ENCODE measurements at places on chromosomes 3 and 15. TPM values are rescaled to one million over a fixed set of nuclear protein-coding genes. Genes with fewer than 3 reads are reported as not detected.

UACA gene
- total RNA-seq = 2.2 TPM

EFL1 gene
- 25.9 TPM for total RNA-seq

TICRR gene
- total RNA-seq = 36.9 TPM

RHCG gene
- total RNA-seq = not detected

TAGLN3 gene
- not detected for total RNA-seq

ADAMTS7 gene
- total RNA-seq = not detected

DNAJA4 gene
- 29.7 TPM for total RNA-seq

- no peak for DNase-seq
Measured at GRCh38 chr3:195836476-195837135, 24.9 kb upstream of the MUC4 start.

- no peak for DNase-seq
Measured at GRCh38 chr3:197178998-197179397, 119.4 kb downstream of the DLG1 start.

- DNase-seq = no peak
Measured at GRCh38 chr15:92667970-92668485, 12.5 kb upstream of the FAM174B start.

DNA sequence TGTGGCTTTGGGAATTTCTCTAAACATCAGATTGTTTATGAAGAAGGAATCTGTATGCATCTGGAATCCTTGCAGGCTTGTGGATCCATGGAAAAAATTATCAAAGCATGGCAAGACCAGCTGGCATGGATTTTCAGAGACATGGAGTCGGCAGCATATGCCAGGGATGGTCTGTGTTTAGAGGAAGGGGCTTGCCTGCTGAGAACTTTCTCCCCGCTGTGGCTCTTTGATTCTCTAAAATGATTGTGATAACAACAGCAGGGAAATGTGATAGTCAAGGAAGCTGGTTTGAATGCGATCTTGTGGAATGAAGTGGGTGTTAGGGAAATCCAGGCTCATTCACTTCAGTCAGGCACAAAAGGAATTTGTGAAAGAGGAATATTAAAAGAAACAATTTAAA lies 245.7 kb upstream of the THRB start:
- no peak for DNase-seq

DNA sequence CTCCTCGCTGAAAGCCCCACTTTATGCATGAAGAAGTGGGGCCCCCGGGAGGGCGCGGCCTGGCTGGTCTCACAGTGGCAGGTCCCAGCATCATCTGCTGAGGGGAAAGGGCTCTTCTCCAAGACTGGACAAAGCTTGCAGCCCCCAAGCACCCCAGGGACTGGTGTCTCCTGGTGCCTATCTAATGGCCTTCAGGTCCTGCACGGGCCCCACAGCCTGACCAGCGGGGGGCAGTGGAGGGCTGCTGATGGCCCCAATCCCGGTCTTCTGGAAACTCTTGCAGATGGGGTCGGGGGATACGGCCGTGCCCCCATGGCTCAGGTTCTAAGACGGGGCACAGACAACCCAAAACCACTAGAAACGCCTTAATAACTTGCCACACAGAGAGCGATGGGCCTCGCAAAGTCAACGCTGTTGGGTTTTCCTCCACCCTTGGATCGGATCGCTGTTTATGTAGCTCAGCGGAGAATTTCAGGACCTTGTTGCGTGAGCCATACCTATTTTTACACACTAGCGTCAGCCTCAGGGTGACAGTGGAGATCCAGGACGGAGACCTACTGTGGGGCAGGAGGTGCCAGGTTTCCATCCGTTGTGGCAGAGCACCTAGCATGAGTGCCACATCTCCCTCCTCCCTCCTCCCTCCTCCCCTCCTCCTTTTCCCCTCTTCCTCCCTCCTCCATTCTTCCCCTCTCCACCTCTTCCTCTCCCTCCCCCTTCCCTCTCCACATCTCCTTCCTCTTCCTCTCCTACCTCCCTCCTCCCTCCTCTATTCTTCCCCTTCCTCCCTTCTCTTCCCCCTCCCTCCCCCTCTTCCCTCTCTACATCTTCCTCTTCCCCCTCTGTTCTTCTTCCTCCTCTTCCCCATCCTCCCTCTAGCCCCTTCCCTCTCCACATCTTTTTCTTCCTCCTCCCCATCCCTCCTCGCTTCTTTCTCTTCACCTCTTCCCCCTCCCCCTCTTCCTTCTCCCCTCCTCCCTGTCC lies 79.3 kb upstream of the ALDH1L1 start:
- no peak for DNase-seq

DNA sequence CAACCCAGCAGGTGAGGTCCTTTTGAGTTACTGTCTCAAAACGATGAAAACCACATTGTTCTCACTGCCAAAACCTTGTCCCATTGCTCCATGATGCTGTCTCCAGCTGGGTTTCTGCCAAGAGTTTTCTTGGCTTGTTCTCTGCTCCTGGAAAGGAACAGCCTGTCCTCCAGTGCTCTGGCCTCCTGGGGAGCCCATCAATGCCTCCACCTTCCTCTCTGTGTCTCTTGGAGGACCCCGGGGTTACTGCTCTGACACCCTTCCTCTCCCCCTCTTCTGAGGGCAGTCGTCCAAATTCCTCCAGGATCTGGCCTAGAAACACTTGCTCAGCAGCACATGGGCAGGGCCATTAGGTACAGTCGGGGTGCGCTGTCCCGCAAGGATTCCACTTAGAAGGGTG lies 63.9 kb upstream of the RGMA start:
- DNase-seq = no peak

- DNase-seq = no peak
Measured at GRCh38 chr3:173138026-173138425, 3.0 kb downstream of the SPATA16 start.

DNA sequence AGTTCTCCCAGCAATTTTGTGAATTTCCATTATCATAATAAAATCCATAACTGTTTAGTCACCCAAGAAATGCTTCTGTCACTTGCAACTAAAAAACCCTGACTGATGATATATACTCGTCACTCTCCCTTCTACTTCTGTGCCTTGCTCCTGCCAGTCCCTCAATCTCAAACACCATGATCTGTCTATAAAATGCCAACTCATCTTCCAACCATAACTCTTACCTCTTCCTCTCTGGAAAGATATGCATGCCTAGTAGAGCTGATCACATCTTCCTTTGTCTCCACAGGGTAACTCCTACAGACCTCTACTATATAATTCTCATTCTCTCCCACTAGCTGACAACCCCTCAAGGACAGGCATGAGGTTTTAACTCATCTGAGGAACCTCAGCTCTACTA lies 5.2 kb upstream of the VEPH1 start:
- DNase-seq = no peak

GRCh38 chr3:63961891-63962290 lies 49.7 kb upstream of the SCAANT1 start:
- DNase-seq = no peak

- no peak for DNase-seq
Measured at GRCh38 chr15:62362608-62363007, 197.5 kb upstream of the C2CD4B start.

DNA sequence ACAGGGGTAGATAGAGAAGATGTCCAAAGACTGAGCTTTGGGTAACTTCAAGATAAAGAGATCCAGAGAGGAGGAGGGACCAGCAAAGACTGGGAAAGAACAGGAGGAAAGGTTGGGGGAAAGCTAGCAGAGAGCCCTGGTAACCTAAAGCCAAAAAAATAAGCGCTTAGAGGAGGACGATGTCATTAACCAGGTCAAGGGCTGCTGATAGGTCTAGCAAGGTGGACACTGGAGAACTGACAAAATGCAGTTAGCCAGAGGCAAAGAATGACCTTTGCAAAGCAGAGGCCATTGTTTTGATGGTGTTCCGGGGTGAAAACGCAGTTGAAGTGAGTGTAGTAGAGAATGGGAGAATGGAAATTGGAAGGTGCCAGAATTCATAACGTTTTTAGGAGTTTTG lies 39.7 kb downstream of the FAM43A start:
- DNase-seq = no peak

- no peak for DNase-seq
Measured at GRCh38 chr3:78751266-78751665, 1016.5 kb downstream of the ROBO1 start.

DNA sequence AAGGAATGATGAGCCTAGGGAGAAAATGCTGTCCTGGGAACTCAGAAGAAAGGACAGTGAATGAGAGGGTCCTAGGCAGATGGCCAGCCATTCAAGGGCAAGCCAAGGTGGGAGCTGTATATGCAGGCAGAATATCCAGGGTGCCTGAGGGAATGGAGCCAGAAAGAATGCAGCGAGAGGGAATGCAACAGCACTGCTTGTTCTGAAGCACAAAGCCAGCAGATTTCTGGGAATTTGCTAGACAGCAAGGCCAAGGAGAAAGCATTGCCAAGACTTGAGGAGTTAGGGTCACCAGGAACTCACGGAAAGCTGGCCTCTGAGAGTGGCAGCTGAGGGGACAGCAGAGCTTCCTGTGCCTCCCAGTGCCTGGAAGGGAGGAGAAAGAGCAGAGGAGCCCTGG lies 200.6 kb downstream of the MYRIP start:
- DNase-seq = no peak

GRCh38 chr3:132315851-132316250 lies 1.4 kb upstream of the ACP3 start:
- no peak for DNase-seq

GRCh38 chr3:133408366-133408765 lies 8.5 kb downstream of the BFSP2 start:
- DNase-seq = no peak

GRCh38 chr3:128874481-128875180 lies 4.8 kb upstream of the ACAD9 start:
- DNase-seq = no peak
